ENCODE measurements at places on chromosomes 11 and 22.

DNA sequence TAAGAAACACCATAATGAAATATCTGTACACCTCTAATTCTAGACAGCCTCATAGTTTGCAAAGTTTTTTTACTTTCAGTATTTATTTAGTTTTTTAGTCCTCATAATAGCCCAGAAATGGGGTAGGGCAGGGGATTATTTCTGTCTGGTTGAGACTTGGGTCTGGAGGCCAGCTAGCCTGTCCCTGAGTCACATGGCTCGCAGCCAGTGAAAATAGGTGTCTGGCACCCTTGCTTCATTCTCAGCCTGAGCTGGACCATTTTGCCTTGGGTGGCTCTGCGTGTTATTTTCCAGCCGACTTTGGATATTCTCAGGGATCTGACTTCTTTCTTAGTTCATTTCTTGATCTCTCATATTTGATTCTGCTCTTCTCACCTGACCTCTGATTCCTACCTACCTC lies 123.9 kb upstream of the NARS2 start:
- DNase-seq: no peak

DNA sequence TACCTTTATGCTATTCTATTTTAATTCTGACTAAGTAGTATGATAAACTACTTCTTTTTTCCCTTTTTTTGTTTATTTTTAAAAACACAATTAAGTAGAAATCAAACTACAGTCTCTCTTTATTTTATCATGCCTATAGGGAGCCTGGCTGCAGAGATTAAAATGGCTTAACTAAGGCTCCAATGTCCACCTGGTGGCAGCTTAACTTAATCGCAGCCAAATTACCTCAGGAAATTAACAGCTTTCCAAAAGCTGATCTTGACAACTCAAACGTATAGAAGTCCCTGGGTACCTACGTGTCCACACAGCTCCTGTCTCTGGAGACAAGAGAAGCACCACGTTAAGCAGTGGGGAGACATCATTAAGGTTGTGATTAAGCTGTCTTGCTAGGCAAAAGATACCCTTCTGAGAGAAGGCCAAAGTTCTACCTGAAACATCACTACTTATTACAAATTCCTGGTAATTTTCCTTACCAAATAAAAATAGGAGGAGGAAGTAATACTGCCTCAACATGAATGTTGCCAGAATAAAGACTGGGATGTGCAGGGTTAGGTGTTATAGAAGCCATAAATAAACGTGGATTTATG lies 63.2 kb upstream of the SNX19 start:
- DNase-seq: no peak

- DNase-seq: no peak
These were observed 138.5 kb downstream of the SWAP70 start for GRCh38 chr11:9802291-9802861.

GRCh38 chr22:46707305-46707704 lies 30.7 kb downstream of the CERK start:
- DNase-seq: no peak
